Naive thymus-derived CD8-positive, alpha-beta T cell (primary cell): ENCODE measurements at places on chromosomes 11 and 22. TPM values are rescaled to one million over a fixed set of nuclear protein-coding genes. Genes with fewer than 3 reads are reported as not detected.

GRCh38 chr11:1305501-1306056 is 3.9 kb downstream of the TOLLIP start:
- no peak for DNase-seq

DNA sequence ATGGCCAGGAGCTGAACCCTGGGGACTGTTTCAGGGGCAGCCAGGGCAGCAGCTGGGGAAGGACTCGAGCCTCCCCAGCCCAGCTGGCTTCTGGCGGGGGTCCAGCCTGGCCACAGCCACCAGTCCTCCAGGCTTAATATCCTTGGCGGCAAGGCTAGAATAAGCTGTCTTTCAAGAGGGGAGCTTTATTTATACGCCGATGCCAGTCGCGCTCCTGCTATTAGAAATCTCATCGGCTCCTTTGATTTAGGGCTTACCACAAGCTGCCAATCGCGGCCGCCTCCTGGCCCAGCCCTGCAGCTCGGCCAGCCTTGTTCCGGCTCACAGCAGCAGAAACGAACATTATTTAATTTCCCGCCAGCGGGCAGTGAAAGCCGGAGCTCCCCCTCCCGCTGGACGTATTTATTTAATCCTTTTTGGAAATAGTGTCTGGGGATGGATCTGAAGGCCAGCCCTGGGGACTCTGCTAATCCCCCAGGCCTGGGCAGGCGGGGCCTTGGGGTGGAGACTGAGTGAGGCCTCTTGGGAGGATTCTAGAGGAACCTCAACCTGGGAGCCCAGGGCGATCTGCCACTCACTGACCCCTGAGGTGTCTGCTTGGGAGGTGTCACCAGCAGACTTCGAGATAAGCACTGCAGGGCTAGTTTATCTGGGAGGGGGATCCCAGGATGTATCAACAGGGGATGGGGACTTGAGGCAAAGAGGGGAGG is 363.1 kb downstream of the MN1 start:
- no peak for DNase-seq

- no peak for DNase-seq
Observed at GRCh38 chr11:44563711-44564110, 1.8 kb upstream of the CD82 start.

- DNase-seq, result no peak
Observed at GRCh38 chr11:78722786-78723185, 148.1 kb upstream of the NARS2 start.

- no peak for DNase-seq
Observed at GRCh38 chr11:6606471-6607189, 3.1 kb downstream of the ILK start.

DNA sequence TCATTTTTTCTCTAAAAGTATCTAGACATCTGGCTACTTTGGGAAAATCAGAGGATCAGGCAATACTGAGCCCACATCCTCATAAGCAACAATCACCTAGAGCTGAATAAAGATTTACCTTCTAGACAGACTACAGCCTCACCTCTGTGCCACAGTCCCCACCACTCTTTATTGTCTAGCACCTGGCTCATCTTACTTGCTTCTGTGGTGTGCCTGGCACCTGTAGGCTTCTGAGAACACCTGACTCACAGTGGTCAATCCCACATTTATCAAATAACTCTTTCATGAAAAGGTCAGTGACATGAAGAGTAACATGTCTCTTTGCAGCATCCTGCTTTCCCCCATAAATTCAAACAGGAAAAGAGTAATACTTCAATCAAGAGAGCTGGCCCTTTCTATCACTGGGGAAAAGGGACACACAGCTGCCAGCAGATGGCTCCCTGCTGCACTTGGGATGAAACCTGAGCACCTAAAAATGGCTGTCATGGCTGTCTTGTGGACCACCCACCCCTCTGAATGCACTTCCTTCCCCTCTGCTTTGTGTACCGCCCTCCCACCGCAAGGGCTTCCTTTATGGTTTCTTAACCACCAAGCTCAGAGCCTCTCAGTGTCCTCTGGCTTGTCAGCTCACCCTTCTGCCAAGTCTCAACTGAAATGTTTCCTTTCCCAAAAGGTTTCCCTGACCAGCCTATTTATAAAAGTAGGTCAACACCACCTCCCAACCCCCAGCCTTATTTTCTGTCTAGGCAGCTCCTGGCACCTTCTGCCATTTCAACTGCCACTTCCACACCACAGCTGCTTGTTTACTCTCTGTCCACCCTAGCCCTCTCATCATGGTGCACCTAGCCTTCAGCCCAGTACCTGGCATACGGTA is 9.3 kb downstream of the TFIP11 start:
- DNase-seq, result peak; percentile 83

DNA sequence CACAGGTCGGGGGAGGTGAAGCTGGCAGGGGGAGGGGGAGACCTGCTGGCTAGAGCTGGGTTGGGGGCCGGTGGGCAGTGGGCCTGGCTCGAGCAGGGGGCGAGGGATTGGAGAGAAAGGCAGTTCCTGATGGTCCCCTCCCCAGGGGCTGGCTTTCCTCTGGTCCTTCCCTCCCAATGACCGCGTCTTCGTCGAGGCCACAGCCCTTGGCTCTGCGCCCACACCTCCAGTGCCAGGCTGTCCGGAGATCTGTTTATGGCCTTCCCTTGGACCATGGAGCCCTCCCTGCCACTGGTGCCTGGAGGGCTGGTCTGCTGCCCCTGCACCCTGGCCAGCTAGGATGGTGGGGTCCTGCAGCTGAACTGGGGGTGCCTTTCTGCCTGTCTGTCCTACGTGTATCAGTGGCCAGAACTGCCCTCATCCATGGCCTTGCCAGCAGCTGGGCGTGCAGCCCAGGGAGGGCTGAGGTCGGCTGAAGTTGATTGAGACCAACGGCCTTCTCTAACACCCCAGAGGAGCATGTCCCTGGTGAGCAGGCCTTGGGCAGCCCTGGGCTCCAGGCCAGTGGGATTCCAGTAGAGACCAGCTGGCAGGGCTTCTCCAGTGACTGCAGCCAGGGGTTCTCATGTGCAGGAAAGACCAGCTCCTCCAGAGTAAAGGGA is 12.3 kb downstream of the TANGO2 start:
- no peak for DNase-seq

DNA sequence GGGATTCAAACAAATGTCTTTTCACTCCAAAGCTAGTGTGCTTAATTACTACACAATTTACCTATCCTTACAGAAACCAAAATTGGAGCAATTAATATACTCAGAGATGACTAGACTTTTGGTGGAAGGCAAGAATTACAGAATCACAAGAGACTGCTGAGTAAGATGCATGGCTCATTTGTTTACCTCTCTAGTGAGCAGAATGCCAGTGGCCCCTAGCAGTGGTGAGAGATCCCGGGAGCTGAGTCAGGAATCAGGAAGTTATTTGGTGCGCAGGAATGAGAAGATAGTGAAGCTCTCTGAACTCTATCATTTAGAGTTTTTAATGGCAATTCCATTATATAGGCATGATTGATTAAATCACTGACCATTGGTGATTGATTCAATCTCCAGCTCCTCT is 188.9 kb upstream of the SESN3 start:
- no peak for DNase-seq

DNA sequence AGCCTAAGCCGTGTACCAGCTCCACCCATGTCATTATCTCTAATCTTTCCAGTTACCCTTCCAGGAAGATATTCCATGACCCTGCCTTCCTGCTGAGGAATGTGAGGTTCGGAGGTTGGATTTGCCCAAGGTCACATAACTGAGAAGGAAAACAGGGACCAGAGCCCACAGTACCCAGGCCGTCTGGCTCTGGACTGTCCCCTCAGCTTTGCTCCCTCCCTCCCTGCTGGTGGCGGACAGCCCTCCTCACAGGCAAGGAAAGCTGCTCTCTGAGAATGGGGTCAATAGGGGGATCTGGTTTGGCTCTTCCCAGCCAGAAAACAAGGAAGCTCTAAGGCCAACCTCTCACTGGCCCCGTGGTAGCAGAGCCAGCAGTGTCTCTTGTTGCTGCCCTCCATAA is 63.3 kb downstream of the SYN3 start:
- DNase-seq, result no peak

DNA sequence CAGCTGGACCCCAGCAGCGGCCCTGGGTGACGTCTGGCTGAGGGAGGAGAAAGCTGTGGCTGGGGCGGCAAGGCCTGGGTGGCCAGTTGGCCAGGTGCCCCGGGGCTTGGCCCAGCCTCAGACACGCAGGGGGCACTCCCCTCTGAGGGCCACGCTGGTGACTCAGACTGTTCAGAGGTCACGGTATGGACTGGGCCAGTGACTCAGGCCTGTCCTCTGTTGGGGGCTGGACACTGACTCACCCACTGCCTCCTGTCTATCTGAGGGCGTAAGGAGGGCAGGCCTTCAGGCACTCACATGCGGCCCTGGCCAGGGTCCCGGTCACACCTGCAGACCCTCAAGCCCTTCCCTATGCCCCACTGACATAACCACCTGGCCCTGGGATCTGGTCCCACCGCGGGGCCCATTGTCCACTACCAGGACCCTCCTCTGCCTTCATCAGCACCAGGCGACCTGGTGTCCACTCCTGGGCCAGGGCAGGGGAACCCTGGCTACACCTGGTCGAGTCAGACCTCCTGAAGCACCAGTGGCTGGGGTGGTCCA is 3.7 kb upstream of the MUC5AC start:
- DNase-seq, result no peak

GRCh38 chr11:449889-450808 is at the start of gene PTDSS2:
PTDSS2 (plus strand) TSS chr11:450279; CDS start chr11:450456, 177 bp downstream.
- DNase-seq, result peak; percentile 92

DNA sequence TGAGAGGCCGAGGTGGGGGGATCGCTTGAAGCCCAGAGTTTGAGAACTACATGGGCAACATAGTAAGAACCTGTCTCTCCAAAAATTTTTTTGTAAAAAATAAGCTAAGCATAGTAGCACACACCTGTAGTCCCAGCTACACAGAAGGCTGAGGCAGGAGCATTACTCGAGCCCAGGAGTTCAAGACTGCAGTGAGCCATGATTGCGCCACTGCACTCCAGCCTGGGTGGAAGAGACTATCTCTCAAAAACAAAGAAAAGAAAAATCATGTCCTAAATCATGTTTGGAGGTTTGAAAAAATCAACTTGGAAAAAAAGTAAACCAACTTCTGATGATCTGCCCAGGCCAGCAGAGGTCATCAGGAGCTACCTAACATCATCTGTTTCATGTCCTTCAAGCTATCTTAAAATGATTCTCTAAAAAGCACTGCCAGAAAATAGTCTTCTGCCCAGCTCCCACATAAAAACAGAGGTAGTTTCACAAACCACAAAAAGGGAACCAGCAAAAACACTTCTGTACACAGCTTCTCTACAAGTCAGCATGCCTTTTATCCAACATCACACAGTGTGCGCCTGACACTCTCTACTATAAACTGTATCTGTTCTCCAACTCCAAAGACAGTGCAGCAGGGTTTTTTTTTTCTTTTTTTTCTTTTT is 165.0 kb downstream of the SOX6 start:
- no peak for DNase-seq

DNA sequence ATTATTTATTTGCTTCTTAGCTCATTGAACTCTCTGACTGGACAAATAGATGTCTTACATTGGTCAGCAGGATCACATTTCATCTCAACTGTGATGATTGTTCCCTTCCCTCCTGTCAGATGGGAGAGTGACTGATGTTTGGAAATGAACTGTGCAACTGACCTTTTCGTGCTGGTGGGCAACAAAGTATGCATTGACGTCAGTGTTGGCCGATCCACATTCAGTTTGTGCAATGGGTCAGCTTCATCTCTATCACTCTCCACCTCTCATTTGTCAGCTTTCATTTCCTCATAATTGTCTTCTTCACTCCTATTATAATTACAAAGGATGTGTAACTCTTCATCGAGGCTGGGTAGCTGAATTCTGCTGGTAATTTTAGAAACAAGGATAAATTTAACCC is 71.3 kb downstream of the PPP2R1B start:
- DNase-seq, result no peak

DNA sequence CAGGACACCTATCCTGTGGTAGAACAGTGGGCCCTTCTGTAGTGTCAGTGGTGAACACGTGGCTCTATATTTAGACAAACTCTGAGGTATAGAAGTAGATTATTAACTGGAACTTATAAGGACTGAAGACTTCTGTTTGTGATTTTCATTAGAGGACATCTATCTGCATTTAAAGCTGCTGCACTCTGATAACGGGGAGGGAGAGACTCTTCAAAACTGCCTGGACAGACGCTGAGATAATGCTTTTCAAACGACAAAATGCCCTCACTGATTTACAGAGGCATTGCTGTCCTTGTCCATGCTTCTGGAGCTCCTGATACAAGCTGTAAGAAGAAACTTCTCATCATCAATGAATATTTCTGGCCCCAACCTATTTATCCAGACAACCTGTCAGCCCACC is 425.2 kb downstream of the OPCML start:
- DNase-seq, result no peak

DNA sequence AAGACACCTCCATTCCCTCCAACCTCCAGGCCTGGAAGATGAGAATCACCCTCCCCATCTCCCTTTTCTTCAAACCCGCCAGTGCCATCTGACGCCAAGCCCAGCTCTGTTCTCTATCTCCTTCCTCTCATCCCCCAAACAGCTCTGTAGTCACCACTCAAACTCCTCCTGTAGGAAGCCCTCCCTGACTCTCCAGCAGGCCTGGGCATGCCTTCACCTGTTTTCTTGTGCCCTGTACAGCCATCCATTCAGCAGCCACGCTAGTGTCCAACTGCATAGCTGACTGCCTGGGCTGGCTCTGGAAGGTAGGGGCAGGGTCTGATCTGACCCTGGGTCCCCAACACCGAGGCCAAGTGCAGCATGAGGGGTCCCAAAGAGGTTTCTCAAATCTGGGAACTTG is 25.0 kb downstream of the GDPD5 start:
- DNase-seq, result no peak

GRCh38 chr11:19711911-19712280 is 741 bp upstream of the NAV2 start:
- no peak for DNase-seq

- DNase-seq, result no peak
Observed at GRCh38 chr11:86743223-86744118, 56.9 kb upstream of the PRSS23 start.

DNA sequence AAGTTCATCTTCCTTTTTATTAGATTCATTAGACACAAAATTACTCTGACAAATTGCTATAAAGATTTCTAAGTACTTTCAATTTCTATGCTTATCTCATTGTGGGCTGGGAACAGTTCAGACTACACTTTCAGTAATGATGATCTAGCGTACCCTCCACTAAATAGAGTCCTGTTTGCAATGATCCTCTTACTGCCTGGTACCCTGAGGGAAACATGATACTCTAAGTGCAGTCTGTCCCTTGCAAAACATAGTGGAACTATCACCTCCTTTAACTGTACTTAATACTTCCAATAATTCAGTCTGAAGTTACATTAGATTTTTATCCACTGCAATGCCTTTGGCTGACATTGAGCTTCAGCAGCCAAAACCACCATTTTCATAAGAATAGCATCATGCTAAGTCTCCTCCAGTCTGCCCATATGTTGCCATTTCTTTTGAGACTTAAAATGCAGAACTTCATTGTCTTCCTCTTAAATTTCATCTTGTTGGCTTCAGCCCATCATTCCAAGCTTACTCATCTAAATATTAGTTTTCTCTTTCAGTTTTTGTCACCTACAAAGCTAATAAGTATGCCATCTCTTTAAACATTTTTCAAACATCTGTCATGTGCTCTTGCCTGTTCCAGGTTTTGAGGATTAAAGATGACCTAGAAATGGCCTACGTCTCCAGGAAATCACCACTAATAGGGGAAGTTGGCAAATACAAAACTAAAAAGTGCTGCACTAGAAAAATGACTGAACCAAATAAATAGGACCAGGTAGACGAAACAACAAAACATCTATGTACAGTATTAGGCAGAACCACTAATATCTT is 55.5 kb downstream of the PAK1 start:
- DNase-seq, result no peak

CAVIN3 gene
- total RNA-seq, result not detected

SHISAL1 gene
- total RNA-seq, result not detected

NXPE1 gene
- not detected for total RNA-seq

ARHGAP42 gene
- 0.83 TPM for total RNA-seq

OR5A1 gene
- total RNA-seq, result not detected

SLC22A12 gene
- total RNA-seq, result not detected
